T-helper 22 cell (primary cell): ENCODE measurements at places on chromosomes 4 and X.

DNA sequence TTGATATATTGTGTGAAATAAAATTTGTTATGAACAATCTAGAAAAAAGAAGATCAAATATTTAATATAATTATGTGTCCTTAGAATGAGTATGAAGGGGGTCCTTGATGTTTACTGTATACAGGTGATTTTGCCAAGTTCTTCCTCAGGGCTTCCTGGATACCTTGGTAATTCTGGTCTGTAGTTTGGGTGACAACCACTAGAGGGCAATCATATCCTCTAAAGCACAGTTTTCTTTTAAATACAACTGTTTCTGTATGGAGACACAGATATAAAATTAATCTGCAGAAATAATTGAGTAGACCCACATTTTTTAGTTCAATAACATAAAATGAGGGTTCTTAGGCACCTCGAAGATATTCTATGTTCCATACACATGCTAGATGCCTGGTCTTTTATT lies 157.7 kb downstream of the SPANXN1 start:
- no peak for DNase-seq

- DNase-seq = no peak
Observed at GRCh38 chrX:131565909-131566308, 22.0 kb downstream of the OR13H1 start.

DNA sequence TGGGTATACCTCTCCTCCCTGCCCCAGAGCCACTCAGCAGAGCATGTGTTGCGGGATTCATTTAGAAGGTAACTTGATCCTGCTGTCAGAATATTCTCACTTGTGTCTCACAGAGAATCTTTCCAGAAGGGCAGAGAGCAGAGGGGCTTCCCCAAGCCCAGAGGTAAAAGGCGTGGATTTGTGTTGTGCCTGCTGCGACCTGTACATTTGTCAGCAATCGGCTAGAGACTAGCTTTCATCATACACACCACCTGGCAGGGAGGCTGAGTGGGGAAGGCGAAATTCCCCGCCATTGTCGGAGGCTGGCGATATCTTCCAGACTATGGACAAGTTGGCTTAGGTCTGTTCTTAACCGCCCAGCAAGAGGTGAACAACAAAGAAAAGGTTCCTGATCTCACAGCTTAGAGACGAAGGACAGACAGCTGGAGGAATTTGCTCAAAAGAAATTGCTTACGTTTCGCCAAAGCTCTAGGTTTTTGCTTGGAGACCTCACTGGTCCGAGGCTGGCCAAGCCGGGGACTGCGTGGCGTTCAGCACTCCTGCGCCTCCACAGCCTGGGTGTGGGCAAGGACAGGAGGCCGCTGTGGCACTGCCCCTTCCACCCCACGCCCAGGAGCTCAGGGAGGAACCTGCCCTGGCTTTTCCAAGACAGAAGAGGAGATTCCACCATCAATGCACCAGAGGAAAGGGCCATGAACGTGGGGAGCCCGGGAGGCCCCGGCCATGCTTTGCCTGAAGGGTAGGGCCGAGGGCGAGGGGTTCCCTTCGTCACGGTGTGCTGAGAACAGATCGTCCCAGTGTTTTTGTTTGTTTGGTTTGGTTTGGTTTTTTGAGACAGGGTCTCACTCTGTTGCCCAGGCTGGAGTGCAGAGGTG lies 69.4 kb downstream of the DCTD start:
- DNase-seq = no peak

- DNase-seq = no peak
Observed at GRCh38 chr4:113404841-113405240, 355.4 kb downstream of the ANK2 start.

DNA sequence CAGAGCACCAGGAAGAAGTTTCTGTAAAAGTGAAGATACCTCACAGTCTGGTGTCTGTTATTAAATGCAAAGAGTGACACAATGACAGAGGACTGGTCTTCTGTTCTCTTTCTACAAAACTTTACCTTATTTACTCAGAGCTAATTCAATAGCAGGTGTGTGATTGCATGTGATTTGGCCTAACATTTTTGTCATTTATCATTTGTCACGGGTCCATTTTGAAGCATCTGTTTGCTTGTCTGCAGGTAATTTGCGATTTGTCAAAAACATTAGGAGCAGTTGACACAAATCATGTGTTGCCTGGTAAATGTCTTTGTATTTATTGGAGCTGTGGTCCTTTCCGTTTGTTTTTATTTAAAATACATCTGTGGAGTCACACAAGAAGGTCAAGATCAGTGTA lies 1232.4 kb downstream of the STIM2 start:
- no peak for DNase-seq
